RPMI7951 (cell line): ENCODE measurements at places on chromosomes 2 and 18. TPM values are rescaled to one million over a fixed set of nuclear protein-coding genes. Genes with fewer than 3 reads are reported as not detected.

CCDC148 gene
- 1.4 TPM in 2 replicates for total RNA-seq

GRCh38 chr2:103529798-103530502 is 768.1 kb downstream of the TMEM182 start:
- DNase-seq = no peak

STEAP3 gene
- total RNA-seq = 27.3 and 32.2 TPM in 2 replicates

CYP27C1 gene
- 3.5 TPM in 2 replicates for total RNA-seq

GRCh38 chr18:37900326-37900725 is 334.7 kb upstream of the CELF4 start:
- DNase-seq = no peak

PLGLB1 gene
- 0.36 TPM in 1 of 2 replicates, not detected in the other for total RNA-seq

ANKRD36C gene
- 11.9 and 14.3 TPM in 2 replicates for total RNA-seq

XDH gene
- total RNA-seq = 0.48 and 0.88 TPM in 2 replicates

- DNase-seq = no peak
These were observed 83.6 kb upstream of the ITGB6 start for GRCh38 chr2:160283675-160284074.

DNA sequence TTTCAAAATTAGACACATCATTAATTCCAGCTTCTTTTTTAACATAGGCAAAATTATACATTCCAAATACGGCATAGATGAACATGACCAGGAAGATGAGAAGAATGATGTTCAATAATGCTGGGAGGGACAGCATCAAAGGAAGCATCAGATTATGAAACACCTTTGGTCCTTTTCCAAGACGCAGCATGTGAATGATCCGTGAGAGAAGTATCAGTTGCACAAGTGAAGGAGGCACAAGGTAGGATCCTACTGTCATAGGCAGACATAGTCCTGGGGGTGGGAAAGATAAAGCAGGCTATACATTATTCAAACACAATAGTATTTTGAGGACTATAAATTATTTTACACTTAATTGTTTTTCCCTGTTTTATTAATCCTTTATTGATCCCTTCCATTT is 30.6 kb upstream of the SCN9A start:
- no peak for DNase-seq
